ENCODE measurements at places on chromosomes 6 and 20.
A peak's percentile ranks its signal among the peaks of the same experiment; 100 is the strongest.

DNA sequence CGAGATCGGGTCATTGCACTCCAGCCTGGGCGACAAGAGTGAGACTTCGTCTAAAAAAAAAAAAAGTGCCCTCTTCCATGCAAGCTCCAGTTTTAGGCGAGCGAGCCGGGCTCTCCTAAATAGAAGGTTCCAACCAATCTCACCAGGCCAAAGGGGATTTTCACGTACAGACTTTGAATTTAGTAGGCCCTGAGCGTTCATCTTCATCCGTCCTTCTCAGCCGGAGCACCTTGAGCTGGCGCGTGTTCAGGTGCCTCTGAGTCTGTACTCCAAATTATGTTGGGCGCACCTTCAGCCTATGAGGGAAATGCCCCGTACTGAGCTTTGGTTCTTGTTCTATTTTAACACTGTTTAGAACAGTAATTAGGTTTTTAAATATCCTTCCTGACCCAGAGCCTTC is 817 bp upstream of the TAP2 start:
- peak overlapping the region; percentile 94 for H3K27ac ChIP-seq
- H3K36me3 ChIP-seq: peaks cover 53% of the 10 kb centered on the region

DNA sequence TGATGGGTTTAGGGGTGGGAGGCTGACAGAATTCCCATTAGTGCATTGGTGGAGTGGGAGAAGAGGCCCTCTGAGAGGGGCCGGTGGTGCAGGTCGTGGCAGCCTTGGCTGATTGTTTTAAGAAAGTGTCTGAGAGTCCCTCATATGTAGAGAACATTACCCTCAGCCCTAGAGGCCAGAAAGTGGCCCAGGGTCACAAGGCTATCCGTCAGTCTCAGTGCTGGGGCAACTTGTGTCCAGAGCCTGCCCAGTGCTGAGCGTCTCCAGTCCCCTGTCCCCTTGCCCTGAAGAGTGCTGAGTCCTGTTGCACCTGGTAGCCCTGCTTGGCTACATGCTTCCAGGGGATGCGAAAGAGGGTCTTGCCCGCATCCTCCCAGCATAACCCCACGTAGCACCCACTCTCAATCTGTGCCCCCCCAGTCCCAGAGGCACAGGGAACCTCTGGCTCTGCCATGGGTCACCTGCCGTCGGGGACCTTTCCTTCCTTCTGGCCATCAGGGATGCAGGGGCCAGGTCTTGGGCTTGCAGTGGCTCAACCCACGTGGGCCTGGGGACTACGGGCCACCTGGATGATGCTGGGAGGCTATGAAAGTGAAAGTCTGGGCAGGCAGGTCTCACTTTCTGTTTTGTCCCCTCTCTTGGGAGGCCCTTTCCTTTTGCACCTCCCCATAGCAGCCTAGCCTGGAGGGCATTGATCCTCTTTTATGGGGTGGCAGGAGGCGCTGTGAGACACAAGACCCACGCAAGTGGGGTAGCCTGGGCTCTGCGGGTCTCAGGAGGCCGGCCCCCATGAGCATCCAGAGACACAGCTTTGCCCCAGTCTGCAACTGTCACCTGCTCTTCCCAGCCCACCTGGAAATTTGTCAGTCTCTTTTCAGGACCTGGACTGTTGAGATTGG is 12.2 kb downstream of the DUSP15 start:
- no peaks in the 10 kb centered on the region for H3K36me3 ChIP-seq
- no peak overlapping the region for H3K27ac ChIP-seq
- H3K27me3 ChIP-seq: peaks cover 16% of the 10 kb centered on the region
- peaks cover 4% of the 10 kb centered on the region for H3K4me1 ChIP-seq
- H3K4me3 ChIP-seq: no peak overlapping the region

GRCh38 chr20:50113420-50114224 is 672 bp upstream of the UBE2V1 start:
- H3K4me1 ChIP-seq: peaks cover 73% of the 10 kb centered on the region
- peak overlapping the region; percentile 97 for H3K4me3 ChIP-seq
- peak overlapping the region; percentile 99 for H3K27ac ChIP-seq
- peaks cover 8% of the 10 kb centered on the region for H3K27me3 ChIP-seq
- no peak for DNase-seq
- H3K36me3 ChIP-seq: no peaks in the 10 kb centered on the region

- H3K4me1 ChIP-seq: no peaks in the 10 kb centered on the region
- no peak overlapping the region for H3K4me3 ChIP-seq
- no peaks in the 10 kb centered on the region for H3K36me3 ChIP-seq
- no peak overlapping the region for H3K27ac ChIP-seq
- DNase-seq: no peak
Observed at GRCh38 chr6:7502743-7503142, 38.7 kb upstream of the DSP start.

DNA sequence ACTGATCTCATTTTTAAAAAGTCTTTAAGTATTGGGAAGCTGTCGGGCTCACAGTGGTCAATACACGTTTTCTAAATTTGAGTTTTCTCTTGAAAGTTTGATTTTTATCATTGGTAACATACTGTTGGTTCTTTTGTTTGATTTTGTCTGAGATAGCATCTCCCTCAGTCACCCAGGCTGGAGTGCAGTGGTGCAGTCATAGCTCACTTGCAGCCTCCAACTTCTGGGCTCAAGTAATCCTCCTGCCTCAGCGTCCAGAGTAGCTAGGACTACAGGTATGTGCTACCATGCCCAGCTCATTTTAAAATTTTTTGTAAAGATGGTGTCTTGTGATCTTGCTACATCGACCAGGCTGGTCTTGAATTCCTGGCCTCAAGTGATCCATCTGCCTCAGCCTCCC is 9.1 kb downstream of the PPARD start:
- peaks cover 14% of the 10 kb centered on the region for H3K4me1 ChIP-seq
- H3K27me3 ChIP-seq: no peaks in the 10 kb centered on the region
- no peak for DNase-seq
- H3K27ac ChIP-seq: no peak overlapping the region
- H3K36me3 ChIP-seq: peaks cover 70% of the 10 kb centered on the region

GRCh38 chr6:156864557-156864956 is 87.4 kb downstream of the ARID1B start:
- peaks cover 86% of the 10 kb centered on the region for H3K4me1 ChIP-seq
- H3K4me3 ChIP-seq: no peak overlapping the region
- H3K27ac ChIP-seq: no peak overlapping the region
- H3K36me3 ChIP-seq: no peaks in the 10 kb centered on the region
- no peak for DNase-seq

DNA sequence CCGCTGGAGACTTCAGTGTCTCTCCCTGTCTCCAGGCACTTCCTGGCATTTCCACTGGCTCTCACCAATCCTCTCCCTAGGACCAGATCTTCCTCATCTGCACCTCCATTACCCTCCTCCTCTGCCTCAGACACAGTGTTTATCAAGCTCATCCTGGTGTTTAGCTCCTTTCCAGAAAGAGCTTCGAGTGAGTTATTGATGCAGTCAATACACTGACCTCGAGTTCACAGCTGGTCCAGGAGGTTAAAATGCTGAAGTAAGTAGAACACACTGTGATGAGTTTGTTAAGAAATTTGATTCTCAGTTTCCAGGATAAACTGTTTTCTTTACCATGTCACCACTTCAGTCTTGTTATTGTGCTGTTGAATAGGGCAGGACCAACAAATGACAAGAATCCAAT is 42.1 kb upstream of the ARMC2 start:
- H3K27me3 ChIP-seq: no peaks in the 10 kb centered on the region
- no peaks in the 10 kb centered on the region for H3K36me3 ChIP-seq
- H3K4me1 ChIP-seq: peaks cover 16% of the 10 kb centered on the region
- DNase-seq: no peak
- H3K4me3 ChIP-seq: no peak overlapping the region

- no peak overlapping the region for H3K27ac ChIP-seq
- no peak for DNase-seq
- no peaks in the 10 kb centered on the region for H3K36me3 ChIP-seq
- no peak overlapping the region for H3K4me3 ChIP-seq
Observed at GRCh38 chr20:1334761-1335160, 5.8 kb upstream of the SDCBP2 start.

GRCh38 chr6:139853302-139853992 is 479.0 kb upstream of the CITED2 start:
- H3K36me3 ChIP-seq: no peaks in the 10 kb centered on the region
- H3K27me3 ChIP-seq: no peaks in the 10 kb centered on the region
- H3K4me3 ChIP-seq: no peak overlapping the region
- DNase-seq: no peak
- no peaks in the 10 kb centered on the region for H3K4me1 ChIP-seq

GRCh38 chr20:52244702-52245101 is 53.1 kb upstream of the ZFP64 start:
- no peak overlapping the region for H3K27ac ChIP-seq
- H3K4me1 ChIP-seq: no peaks in the 10 kb centered on the region
- no peak for DNase-seq
- no peaks in the 10 kb centered on the region for H3K36me3 ChIP-seq

- no peaks in the 10 kb centered on the region for H3K36me3 ChIP-seq
- no peak for DNase-seq
- H3K4me3 ChIP-seq: no peak overlapping the region
- H3K27me3 ChIP-seq: no peaks in the 10 kb centered on the region
Observed at GRCh38 chr6:68343901-68344300, 291.2 kb upstream of the ADGRB3 start.

GRCh38 chr6:116971959-116972358 is 94.9 kb downstream of the RFX6 start:
- no peaks in the 10 kb centered on the region for H3K36me3 ChIP-seq
- H3K27ac ChIP-seq: no peak overlapping the region
- no peak overlapping the region for H3K4me3 ChIP-seq
- no peaks in the 10 kb centered on the region for H3K27me3 ChIP-seq

DNA sequence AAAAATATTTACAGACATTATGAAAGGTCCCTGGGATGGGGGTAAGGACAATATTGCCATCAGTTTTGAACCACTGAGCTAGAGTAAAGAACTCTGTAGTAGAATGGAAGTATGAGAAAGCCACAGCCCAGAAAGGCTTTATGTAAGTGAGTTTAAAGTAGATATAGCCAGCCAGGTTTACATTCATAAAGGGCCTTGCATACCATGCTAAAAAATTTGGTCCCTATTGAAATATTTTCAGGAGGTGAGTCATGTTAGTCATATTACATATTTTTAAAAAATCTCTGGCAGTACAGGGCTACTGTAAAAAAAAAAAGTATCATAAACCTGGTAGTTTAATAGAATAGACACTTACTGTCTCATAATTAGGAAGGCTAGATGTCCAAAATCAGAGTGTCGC is 3.5 kb downstream of the ZKSCAN8 start:
- no peak for DNase-seq
- no peak overlapping the region for H3K4me3 ChIP-seq
- H3K27ac ChIP-seq: no peak overlapping the region
- H3K4me1 ChIP-seq: peaks cover 44% of the 10 kb centered on the region
- H3K36me3 ChIP-seq: peaks cover 21% of the 10 kb centered on the region

DNA sequence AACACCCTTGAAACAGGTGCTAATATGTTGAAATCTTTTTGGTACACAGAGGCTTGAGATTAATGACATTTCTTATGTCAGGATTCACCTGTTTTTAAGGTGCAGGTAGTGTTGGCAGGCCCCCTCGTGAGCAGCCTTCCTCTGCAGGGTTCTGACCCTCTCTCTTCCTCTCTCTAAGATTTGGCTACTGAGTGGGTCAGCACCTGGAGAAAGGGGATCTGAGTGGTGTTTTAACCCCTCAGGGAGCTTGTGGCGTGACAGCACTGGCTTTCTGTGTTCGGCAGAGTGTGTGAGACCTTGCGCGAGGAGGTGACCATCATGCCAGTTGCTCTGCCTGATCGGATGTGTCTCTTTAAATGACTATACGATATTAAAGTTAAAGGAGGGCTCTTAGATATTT is 37.1 kb downstream of the HIVEP1 start:
- no peak overlapping the region for H3K4me3 ChIP-seq
- H3K4me1 ChIP-seq: peaks cover 71% of the 10 kb centered on the region
- peaks cover 1% of the 10 kb centered on the region for H3K27me3 ChIP-seq
- no peaks in the 10 kb centered on the region for H3K36me3 ChIP-seq

- no peak overlapping the region for H3K4me3 ChIP-seq
- peaks cover 20% of the 10 kb centered on the region for H3K4me1 ChIP-seq
- H3K27ac ChIP-seq: no peak overlapping the region
- no peaks in the 10 kb centered on the region for H3K27me3 ChIP-seq
- no peak for DNase-seq
Observed at GRCh38 chr6:116450185-116450710, 10.9 kb upstream of the CALHM6 start.

GRCh38 chr20:14223806-14224205 is 113.6 kb downstream of the FLRT3 start:
- no peak overlapping the region for H3K27ac ChIP-seq
- H3K27me3 ChIP-seq: no peaks in the 10 kb centered on the region
- no peaks in the 10 kb centered on the region for H3K4me1 ChIP-seq
- no peak overlapping the region for H3K4me3 ChIP-seq
- DNase-seq: no peak

- peak overlapping the region; percentile 64 for H3K27ac ChIP-seq
- peaks cover 14% of the 10 kb centered on the region for H3K27me3 ChIP-seq
- DNase-seq: peak; percentile 69
- H3K4me3 ChIP-seq: peak overlapping the region; percentile 87
- H3K4me1 ChIP-seq: peaks cover 11% of the 10 kb centered on the region
- H3K36me3 ChIP-seq: no peaks in the 10 kb centered on the region
Observed at GRCh38 chr6:29792123-29793035, 35.2 kb upstream of the HLA-G start.

DNA sequence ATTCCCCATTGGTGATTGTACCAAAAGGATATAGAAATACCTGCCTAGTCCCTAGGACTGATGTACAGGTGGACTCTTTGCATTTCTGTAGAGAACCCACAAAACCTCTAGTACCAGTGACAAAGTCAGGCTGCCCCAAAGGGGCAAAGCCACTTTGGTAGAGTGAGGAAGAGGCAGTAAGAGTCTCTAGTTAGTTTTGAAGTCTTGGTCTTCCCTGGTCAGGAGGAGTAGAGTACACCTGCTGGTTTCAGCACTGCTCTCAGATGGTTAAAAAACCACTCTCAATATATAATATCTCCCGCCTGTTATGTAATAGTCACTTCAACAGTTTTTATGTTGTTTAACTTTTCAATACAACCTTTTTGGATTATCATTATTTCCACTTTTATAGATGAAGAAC is 344.9 kb downstream of the CDKAL1 start:
- H3K27ac ChIP-seq: no peak overlapping the region
- no peak for DNase-seq
- no peaks in the 10 kb centered on the region for H3K27me3 ChIP-seq
- peaks cover 24% of the 10 kb centered on the region for H3K36me3 ChIP-seq
- H3K4me1 ChIP-seq: peaks cover 5% of the 10 kb centered on the region

DNA sequence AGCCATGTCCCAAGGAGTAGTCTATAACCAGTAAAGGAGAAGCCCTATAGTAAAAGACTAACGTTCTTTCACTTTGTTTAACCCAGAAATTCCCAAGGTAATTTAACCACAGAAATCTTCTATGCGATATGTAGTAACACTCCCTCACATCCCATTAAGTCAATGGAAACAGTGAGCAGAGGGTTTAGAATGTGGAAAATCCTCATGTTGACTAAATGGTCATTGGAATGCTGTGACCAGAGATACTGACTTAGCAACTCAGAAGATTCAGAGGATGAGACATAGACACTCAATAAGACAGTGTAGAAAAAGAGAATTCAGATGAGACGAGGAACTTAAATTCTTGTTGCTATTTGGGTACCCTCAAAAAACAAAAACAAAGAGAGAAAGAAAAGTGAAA is 562.2 kb upstream of the NOX3 start:
- no peak for DNase-seq
- H3K4me3 ChIP-seq: no peak overlapping the region
- H3K27ac ChIP-seq: no peak overlapping the region
- no peaks in the 10 kb centered on the region for H3K27me3 ChIP-seq
- H3K36me3 ChIP-seq: no peaks in the 10 kb centered on the region
- H3K4me1 ChIP-seq: no peaks in the 10 kb centered on the region

GRCh38 chr6:124882579-124883393 is 79.5 kb upstream of the RNF217 start:
- peaks cover 1% of the 10 kb centered on the region for H3K27me3 ChIP-seq
- no peak overlapping the region for H3K4me3 ChIP-seq

- H3K36me3 ChIP-seq: no peaks in the 10 kb centered on the region
- DNase-seq: no peak
- H3K4me1 ChIP-seq: peaks cover 25% of the 10 kb centered on the region
- no peak overlapping the region for H3K4me3 ChIP-seq
Observed at GRCh38 chr6:12066297-12066696, 54.2 kb downstream of the HIVEP1 start.
